ENCODE measurements at places on chromosomes 6 and 20. TPM values are rescaled to one million over a fixed set of nuclear protein-coding genes. Genes with fewer than 3 reads are reported as not detected.
A peak's percentile ranks its signal among the peaks of the same experiment; 100 is the strongest.

The RHAG gene
- not detected for total RNA-seq

The RAD21L1 gene
- total RNA-seq, result not detected

The LAMA4 gene
- 465 TPM for total RNA-seq

The CD2AP gene
- 24.4 TPM for total RNA-seq

The FHL5 gene
- total RNA-seq, result not detected

The ERVFRD-1 gene
- under 0.01 TPM for total RNA-seq

The ENPP3 gene
- 0.40 TPM for total RNA-seq

The FOXF2 gene
- total RNA-seq, result not detected

The SLC32A1 gene
- not detected for total RNA-seq

The LST1 gene
- not detected for total RNA-seq

The RBM12 gene
- 38.7 TPM for total RNA-seq

The KIF3B gene
- 22.6 TPM for total RNA-seq

The KCNB1 gene
- under 0.01 TPM for total RNA-seq

GRCh38 chr6:33571637-33572316 lies 8.3 kb downstream of the BAK1 start:
- no peak for DNase-seq

DNA sequence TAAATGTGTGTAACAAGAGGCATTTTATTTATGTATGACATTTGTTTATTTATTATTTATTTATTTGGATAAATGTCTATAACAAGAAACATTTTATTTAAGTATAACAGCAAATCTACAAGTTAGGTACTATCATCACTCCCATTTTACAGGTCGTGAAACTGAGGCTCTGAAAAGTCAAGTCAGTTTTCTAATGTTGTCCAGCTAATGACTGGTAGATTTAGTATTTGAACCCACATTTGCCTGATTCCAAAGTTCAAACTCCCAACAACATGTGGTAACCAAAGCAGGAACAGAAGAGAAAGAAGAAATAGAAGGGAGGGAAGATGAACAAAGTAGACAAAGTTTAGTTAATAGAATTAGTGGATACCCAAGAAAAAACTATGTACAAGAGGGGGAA lies 32.9 kb downstream of the BCAS1 start:
- no peak for DNase-seq

GRCh38 chr6:42555477-42556457 lies 8.1 kb upstream of the UBR2 start:
- no peak for DNase-seq

DNA sequence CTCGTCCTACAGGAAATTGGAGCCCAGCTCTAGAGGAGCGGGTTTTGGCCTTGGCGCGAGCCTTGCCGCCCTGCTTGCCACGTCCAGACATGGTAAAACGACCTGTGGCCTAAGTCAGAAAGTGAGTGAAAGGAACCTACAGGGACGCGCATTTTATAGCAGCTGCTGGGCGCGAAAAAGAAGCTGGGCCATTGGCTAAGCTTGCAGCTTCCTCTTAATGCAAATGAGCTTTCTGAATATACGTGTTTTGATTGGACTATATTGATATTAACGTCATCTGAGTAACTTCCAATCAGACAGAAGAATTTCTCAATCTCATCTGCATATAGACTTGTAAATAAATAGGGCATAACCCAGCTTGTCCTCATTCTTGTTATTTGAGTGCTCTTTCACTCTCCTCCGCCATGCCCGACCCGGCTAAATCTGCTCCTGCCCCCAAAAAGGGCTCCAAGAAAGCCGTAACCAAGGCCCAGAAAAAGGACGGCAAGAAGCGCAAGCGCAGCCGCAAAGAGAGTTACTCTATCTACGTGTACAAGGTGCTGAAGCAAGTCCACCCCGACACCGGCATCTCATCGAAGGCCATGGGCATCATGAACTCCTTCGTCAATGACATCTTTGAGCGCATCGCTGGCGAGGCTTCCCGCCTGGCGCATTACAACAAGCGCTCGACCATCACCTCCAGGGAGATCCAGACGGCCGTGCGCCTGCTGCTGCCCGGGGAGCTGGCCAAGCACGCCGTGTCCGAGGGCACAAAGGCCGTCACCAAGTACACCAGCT lies 18.9 kb downstream of the OR2B2 start:
- DNase-seq, result peak; percentile 97

- DNase-seq, result no peak
Observed at GRCh38 chr6:143845033-143845432, 1.9 kb downstream of the LTV1 start.

DNA sequence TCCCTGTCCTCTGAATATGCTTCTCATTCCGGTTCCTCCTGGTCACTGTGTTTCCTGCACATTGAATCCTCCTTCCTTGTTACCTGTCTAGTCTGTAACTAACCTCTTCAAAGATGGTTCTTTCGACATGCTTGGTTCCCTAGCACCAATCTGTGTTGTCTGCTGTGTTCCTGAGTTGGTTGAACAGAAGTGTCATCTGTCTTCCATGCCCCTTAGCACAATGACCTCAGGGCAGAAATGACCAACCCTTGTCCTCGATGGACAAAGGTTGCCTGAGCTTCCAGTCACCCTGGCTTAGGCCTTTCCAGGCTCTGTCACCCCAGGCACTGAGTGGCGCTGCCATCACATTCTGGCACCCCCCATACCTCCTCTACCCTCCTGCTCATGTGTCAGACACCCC lies 266.8 kb upstream of the RIN2 start:
- DNase-seq, result no peak

DNA sequence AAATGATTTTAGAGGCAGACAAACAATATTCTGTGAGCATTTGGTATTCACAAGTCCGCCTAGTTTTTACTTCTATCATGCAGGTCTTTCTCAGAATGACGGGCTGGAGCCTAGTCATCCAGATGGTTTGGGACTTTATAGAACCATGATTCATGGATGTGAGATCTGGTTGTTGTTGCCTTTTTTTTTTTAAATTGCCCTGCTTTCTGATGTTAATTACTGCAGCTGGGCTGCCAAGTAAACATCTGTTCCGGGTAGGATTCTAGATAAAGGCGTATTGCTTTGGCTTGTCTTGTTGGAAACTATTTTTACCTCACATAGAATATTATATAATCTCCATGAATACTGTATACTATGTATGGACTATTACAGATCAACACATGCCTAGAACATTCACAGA lies 58.1 kb downstream of the RNF217 start:
- no peak for DNase-seq

DNA sequence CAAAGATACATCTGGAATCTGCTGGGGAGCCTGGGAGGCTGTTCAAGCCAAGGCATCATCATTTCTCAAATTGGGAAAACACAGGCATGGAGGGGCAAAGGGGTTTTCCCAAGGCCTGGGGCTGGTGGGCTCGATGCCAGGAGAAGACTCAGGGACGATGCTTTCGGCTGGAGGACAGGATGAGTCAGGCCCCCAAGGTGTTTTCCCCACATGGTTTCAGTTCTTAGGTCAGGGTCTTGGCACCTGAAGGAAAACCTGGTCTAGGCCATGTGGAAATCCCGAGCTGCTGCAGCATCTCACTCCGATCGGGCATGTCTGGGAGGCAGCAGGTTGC lies 348.1 kb downstream of the CDC5L start:
- peak; percentile 12 for DNase-seq

DNA sequence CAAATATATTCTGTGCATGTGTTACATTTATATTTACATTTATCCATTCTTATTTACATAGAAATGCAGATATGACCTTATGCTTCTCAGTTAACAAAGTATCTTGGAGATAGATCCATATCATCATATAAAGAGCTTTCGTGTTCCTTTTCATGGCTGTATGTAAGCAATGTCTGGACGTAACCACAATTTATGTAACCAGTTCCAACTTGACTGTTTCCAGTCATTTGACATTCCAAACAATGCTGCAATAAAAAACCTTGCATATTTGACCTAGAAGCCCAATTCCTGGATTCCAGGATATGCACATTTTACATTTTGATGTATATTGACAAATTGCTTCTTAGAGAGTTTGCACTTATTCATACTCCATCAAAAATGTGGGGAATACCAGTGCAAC lies 113.7 kb upstream of the F13A1 start:
- no peak for DNase-seq

DNA sequence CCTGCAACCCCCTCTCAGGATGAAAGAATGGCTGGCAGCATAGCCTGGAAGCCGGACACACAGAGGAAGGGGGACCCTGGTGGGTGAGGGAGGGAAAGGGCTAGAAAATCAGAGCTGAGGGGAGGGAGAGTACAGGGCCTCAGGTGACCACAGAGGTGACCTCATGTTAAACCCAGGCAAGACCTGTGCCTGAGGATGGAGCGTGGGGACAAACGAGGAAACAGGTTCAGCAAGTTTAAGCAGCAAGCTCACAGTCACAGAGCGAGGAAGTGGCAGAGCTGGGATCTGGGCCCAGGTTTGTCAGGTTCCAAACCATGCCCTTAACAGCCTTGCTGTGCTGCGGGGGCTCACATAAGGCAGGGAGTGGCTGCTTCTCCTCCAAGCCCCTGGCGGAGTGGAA lies 4.0 kb upstream of the BPI start:
- DNase-seq, result no peak

GRCh38 chr6:39419607-39420006 lies 97.1 kb upstream of the KCNK16 start:
- no peak for DNase-seq

- DNase-seq, result no peak
Observed at GRCh38 chr20:53530440-53530839, 63.2 kb downstream of the ZNF217 start.

GRCh38 chr6:67694127-67694526 lies 941.0 kb upstream of the ADGRB3 start:
- peak; percentile 2 for DNase-seq

DNA sequence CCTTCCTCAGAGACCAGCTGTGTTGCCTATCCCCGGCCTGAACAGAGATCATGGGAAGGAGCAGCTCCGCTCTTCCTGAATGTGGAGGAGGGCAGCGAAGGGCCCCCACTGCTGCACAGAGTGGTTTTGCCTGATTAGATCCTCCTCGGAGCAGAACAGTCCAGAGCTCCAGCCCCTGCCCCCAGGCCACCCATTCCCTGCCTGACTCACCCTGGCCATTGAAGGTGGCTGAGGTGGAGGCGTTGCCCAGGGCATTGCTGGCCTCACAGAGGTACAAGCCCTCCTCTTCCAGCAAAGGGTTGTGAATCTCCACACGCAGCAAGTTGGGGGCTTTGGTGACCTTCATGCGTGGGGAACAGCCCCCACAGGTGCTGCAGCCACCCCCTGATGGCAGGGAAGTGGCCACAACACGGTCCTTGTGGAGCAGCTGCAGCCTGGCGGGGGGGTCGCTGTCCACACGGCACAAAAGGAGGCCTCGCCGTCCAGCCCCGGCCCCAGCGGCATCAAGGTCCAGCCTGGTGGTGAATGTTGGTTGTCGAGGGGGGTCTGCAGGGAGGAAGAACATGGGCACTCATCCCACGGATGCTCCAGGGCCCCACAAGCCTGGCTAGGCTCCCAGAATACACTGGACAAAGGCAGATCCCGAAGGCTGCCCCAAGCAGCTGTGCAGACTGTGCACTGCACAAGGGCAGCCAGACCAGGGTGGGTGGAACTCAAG lies 14.7 kb downstream of the SIGLEC1 start:
- DNase-seq, result no peak

- DNase-seq, result no peak
Observed at GRCh38 chr20:24938498-24938897, 10.6 kb upstream of the CST7 start.

DNA sequence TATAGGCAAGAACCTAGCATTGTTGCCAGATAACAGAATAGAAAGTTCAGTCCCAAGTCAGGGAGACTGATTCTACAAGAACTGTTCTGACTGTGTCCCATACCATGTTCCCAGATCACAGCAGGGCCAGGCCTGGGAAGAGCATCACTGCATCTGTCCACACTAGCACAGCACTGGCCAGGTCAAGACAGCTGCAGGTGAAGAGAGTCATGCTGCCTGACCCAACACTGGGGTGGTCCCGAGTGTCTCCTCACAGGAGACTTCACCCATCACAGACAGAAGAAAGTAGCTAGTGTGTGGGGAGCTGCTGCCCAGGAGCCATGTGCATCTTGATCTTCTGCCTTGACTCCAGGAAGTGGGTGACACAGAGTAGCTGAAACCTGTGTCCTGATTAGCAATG lies 1.3 kb upstream of the CST9L start:
- DNase-seq, result no peak

DNA sequence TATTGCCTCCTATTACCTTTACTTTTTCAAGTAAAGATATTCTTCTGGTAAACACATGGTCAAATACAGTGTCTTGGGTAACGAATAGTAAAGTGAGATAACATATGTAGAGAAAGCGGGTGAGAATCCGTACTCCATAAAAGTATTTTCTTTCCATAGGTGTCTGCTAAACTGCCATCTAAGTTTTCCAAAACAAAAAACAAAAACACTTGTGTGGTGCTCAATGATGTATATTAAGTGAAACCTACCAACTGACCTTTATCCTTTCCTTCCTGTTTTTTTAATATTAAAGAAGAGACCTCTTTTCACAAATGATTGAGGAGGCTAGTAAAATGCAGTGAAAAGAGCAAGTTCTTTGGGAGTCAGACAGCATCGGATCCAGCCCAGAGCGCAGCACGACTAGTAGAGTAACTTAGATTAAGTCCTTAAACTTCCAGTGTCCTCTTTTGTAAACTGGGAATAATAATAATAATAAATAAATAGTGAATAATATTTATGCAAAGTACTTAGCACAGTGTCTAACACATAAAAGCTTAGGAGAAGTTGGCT lies 437 bp upstream of the CDKAL1 start:
- DNase-seq, result no peak

DNA sequence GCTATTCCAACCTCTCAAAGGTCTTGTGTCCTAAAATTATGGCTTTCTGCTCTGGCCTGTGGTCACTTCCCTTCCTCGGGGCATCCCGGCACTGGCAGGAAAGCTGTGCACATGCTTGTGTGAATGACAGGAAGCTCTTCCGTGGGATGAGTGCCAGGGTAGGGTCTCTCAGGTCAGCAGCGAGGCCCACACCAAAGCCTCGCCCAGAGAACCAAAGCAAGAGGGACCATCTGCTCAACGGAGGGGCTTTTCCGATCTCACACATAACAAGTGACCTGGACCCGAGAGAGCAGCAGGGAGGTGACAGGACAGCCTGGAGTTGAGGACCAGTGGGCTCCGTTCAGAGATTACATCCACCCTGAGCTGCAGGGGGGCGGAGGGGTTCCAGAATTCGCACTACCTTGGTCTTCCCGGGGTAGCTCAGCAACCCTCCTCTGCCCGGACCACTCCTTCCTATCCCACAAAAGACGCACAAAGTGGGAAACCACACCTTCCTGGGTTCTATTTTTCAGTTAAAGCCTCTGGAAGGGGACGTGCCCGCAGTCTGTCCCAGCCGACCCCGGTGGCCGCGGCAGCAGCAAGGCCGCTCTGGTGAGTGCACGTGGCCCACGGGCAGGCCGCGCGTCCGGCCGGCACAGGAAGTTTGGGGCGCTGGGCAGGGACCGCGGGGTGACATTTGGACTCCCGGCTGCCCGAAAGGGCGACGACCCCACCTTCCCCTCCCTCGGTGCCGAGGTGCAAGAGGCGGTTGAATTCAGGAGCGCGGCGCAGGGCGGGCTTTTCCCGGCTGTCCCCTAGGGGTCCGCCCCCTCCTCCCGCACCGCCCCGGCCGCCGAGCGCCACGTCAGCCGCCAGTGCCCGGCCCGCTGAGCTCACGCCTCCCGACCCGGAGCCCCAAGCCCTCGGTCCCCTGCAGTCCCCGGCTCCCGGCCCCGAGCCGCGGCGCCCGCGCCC lies 988 bp downstream of the TXNDC5 start:
- DNase-seq, result peak; percentile 93
